Activated CD4-positive, alpha-beta T cell treated with anti-CD3 and anti-CD28 coated beads, Interleukin-2, amount 50 U/mL, for 4 hours (primary cell): ENCODE measurements at places on chromosomes 3 and 15.

DNA sequence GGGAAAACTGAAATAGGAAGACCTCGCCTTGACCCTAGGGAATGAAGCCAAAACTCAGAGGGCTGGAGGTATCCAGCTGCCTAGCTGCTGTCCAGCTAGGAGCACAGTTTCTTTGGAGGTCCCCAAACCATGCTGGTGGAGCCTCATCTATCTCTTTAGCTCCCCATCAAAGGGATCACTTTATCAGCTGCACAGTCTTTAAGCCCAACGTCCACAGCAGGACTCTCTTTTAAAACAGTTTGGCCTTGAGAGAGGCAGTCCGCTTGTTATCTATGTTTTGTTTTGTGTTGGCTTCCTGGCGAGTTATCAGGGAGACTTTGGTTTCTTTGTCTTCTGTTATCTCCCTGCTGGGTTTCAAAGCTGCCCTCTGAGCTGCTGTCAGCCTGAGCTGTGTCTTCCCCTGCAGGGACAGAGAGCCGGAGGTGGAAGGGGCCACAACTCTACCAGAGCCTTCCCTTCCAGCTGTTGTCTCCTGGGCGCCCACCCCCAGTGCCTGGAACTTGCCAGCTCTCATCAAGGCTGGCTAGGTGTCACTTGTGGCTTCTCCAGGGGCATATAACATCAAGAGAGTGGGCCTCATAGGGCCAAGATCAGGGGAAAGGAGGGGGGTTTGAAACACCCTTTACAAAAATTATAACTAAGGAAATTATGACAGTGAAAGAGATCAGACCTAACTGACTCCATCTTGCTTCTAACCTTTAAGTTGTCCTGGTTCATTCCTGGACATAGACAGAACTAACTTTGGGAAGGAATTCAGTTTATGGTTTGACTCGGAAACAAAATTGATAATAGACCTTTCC lies 61.4 kb upstream of the C15orf39 start:
- no peak for DNase-seq

DNA sequence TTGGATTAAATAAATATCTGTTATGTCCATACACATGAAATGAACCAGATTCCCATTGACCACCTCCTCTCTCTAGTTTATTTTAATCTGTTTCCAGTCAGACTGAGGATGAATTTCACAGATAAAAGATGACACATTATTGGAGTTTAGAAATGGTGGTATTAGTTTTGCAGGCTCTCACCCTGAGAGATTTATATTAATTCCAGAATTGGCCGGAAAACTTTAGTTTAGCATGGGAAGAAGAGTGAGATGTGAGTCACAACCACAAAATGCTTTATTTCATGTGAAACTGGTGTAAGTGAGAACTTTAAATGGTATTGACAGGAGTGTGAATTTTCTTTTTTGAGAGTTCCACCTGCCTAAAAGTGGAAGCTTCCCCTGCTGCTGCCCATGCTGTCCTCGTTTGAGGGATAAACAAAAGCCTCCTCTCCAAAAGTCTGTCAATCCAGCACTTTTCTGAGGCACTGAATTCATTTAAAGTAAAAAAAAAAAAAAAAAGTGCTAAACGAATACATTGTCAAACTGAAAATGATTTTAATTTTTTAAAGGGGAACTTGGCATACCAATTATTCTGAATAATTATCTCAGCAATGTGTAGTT lies 65.1 kb upstream of the EPHA3 start:
- no peak for DNase-seq

GRCh38 chr3:52792413-52792812 lies 2.2 kb upstream of the ITIH3 start:
- DNase-seq: no peak

- no peak for DNase-seq
Observed at GRCh38 chr3:64593350-64593749, 94.5 kb downstream of the ADAMTS9 start.

DNA sequence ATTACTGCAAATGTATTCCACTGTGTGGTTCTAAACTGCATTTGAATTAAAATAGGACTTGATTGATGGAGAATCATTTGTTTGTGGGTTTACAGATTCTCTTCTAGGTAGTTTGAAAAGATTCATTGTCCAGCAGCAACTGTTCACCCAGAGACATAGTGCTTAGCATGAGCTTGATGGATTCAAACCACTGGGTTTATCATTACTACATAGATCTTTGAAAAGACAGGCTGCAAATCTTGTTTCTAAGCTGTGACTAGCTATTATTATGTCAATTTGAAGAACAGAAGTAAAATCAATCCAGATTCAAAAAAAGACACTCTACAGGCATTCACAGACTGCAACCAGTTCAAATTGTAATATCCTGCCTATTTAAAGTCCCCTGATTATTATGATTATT lies 49.8 kb downstream of the MBNL1 start:
- DNase-seq: no peak

DNA sequence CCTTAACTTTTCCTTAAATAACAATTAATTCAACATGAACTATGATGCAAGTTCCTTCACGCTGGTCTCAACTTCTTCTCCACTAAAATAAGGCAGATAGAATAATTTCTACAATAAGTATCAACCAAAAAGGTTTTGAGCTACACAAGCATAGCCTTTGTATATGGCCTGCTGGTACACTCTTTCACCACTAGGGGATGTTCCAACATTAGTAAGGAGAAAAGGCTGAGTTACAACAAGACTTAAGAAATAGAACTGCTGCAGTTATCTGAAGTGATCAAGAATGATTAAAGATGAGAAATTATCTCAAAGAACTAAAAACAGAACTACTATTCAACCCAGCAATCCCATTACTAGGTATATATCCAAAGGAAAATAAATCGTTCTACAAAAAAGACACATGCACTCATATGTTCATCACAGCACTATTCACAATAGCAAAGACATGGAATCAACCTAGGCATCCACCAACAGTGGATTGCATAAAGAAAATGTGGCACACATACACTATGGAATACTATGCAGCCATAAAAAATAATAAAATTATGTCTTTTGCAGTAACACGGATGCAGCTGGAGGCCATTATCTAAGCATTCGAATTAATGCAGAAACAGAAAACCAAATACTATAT lies 14.4 kb downstream of the ATP13A3 start:
- no peak for DNase-seq

DNA sequence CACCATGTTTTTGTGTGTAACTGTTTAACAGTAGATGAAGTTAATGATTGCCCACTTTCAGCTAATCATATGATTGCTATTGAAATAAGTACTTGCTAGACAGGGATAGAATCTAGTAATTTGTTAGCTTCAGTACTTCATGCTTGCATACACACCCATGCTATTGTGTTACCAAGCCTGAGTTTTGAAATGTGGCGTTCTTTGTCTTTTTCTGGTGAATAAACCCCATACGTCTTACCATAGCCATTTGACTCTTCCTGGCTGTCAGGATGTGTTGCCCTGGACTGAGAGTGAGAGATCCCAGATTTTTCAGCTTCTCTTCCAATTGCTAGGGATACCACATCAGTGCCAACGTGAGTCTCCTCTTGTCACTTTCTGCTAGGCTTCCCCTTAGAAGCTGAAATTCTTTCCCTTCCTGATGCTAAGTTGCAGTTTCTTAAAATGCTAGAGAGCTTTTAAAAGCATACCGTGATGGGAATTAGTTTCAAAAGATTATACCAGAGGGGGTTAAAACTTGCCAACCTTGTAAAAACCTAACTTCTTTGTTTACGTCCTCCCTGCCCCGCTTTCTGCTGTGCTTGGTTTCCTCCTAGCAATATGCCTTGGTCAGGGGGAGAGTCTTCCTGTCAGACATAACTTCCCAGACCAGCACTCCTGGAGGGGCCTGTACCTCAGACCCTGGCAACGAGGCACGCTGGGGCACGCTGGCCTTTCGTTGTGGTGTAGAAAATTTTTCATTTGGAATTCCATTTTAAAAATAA lies 62.9 kb upstream of the ULK4 start:
- DNase-seq: no peak

DNA sequence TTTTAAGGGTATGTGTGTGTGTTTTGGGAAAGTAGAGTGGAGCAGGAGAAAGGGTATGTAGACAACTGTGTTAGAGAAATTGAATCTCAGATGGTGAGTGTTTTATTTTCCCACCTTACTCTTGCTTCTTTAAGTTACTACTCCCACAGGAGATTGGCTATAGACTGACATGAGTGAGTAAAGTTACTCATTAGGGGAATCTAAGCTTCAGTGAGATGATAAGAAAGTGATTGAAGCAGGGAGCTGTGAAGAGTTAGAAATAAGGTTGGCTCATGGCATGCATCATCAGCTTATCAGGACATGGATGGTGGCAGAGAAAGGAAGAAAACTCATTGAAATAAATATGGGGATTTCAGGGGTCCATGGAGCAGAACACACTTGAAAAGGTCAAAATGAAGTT lies 88.9 kb downstream of the MBNL1 start:
- no peak for DNase-seq
